ENCODE measurements at places on chromosomes 12 and 14.

GRCh38 chr12:93957870-93958269, 190.5 kb upstream of the PLXNC1 start:
- DNase-seq, result no peak

GRCh38 chr14:25537846-25538455, 488.0 kb upstream of the STXBP6 start:
- DNase-seq, result peak; percentile 66

DNA sequence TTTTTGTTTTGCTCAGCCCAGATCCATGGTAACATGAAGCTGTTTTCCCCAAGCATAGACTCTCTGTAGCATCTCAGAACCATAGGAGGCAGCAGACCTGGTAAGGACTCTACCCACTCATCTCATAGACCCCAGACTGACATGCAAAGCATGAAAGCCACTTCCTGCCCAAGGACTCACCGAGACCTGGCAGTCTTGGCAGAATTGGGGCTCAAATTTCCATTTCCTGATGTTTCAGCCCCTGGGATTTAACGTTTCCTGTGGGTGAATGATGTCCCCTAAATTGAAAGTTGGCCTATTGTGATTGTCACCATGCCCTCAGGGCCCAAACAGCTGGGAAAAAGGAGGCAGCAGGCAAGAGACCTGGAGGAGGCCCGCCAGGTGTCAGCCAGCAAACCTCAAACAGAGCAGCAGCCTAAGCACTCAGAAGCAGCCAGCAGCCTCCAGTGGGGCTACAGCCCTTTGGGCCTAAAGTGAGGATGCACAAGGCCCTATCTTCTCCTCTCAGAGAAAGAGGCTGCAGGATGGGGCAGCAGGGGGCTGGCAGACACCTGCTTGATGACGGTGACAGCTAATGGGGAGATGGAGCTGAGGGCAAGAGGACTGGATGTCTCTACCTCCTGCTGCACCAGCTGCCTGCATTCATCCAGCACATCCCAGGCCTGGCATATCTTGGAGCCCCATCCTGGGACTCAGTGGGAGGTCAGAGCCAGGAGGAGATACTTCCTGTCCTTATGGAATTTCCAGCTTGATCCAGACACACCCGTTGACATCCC, 8.5 kb downstream of the KRT85 start:
- no peak for DNase-seq

GRCh38 chr12:57215668-57216013, 953 bp upstream of the NXPH4 start:
- DNase-seq, result no peak

- DNase-seq, result no peak
Observed at GRCh38 chr14:95387826-95388445, 68.2 kb upstream of the CLMN start.

DNA sequence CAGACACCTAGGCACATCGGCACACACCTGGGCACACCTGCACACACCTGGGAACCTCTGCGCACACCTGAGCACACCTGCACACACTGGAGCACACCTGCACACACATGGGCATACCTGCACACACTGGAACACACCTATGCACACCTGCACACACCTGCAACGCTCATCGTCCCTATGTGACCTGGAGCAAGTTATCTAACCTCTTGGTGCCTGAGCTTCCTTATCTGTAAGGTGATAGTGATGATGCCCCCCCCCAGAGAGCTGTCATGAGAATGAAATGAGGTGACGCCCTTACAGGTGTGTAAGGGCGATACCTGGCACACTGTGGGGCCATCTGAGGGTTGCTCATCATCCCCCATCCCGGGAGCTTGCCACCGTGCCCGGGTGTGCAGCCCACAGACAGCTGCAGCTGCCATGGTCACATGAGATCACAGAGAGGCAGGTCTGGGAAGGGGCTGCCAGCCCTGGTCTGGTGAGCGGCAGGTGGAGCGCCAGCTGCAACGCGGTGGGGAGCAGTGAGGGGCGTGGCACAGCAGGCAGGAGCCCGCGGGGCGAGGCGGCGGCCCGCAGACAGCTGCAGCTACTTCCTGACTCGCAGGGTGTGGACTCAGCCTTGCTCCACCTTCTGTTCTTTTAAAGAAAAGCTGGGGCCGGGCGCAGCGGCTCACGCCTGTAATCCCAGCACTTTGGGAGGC, 59.9 kb upstream of the FBRSL1 start:
- peak; percentile 86 for DNase-seq

- peak; percentile 59 for DNase-seq
Observed at GRCh38 chr12:67025543-67026114, 243.5 kb upstream of the CAND1 start.

- no peak for DNase-seq
Observed at GRCh38 chr12:4933411-4933810, 23.7 kb downstream of the KCNA1 start.

GRCh38 chr12:1776170-1776921, 44.0 kb upstream of the LRTM2 start:
- DNase-seq, result peak; percentile 12

GRCh38 chr12:630656-631632, 32.3 kb downstream of the NINJ2 start:
- DNase-seq, result peak; percentile 22

DNA sequence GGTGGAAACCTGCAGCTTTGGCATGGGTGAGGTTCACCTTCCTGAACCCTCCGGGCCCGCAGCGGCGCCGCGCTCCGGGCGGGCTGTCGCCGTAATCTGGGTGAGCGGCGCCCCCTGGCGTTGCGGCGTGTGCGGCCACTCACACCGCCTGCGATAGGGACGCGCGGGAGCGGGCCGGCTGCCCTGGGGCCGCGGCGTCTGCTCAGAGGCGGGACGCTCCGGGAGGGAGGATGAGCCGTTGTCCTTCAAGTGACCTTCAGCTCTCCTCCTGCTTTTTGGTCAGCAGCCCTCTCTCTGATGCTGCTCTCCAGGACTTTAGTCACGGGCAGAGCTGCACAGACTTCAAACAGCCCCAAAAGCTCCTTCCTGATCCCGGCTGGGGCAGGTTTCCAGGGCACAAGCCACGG, 211.7 kb upstream of the FKBP4 start:
- DNase-seq, result peak; percentile 83

DNA sequence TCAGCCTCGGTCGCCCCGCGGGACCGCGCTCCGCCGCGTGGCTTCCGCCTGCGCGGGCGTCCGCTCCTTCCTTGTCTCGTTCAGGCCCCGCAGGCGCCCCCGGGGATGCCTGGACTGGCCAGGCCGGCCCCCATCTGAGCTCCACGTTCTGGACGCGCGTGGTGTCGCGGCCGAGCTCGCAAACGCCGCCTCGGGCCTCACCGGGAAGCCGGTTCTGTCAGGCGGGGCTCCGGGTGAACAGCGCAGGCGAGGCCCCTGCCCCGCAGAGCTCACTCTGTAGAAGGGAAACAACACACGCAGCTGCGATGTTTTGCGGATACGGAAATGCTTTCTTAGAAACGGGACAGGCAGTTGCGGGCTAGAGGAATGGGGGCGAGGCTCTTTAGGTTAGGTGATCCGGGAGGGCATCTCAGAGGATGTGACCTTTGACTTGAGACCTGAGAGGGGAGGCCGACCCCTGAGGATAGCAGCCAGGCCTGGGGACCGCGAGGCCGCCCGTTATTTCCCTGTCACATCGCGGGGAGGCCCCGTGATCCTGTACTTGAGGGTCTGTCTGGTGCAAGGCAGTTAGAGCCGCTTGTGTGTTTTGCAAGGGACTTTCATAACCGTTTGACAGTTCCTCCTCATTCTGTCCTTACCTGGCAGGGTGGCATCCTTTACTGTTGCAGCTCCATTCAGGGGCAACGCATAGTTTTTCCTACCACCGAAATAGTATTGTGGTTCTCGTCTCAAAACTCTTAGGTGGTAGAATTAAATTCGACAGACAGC, 584 bp downstream of the VRK1 start:
- DNase-seq, result peak; percentile 65

- DNase-seq, result no peak
Observed at GRCh38 chr12:29957835-29958234, 174.1 kb upstream of the TMTC1 start.

DNA sequence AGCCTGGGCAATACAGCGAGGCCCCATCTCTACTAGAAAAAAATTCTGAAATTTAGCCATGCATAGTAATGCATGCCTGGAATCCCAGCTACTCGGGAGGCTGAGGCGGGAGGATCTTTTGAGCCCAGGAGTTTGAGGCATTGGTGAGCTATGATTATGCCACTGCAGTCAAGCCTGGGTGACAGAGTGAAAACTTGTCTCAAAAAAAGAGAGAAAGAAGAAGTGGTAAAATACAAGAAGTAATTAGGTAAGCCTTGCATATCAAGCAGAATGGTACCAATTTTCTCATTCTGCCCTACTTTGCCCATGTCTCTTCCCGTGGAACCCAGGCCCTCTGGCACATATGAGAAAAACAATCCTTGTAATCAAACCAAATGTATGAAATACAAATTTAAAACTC, 70.7 kb downstream of the SUSD6 start:
- no peak for DNase-seq

GRCh38 chr14:67557118-67557517, 24.0 kb downstream of the PLEKHH1 start:
- no peak for DNase-seq

- DNase-seq, result no peak
Observed at GRCh38 chr12:101592921-101593320, 1.9 kb upstream of the MYBPC1 start.

DNA sequence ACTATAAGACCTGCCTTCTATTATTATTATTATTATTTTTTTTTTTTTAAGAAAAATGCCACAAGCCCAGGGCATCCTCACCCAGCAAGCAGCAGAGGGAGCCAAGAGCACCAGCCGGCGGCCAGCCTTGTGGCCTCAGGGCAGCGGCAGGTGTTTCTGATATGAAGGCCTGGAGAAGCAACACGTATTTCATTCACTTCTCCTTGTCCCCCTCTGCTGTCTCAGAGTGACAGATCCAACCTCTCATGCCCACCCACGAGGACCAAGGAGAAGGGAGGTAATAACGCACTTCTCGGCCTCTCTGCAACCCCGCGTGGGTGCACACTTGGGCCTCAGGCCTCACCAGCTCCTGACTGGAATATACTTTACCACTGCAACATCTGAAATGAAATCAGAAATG, 25.4 kb downstream of the CDC42BPB start:
- DNase-seq, result peak; percentile 33

DNA sequence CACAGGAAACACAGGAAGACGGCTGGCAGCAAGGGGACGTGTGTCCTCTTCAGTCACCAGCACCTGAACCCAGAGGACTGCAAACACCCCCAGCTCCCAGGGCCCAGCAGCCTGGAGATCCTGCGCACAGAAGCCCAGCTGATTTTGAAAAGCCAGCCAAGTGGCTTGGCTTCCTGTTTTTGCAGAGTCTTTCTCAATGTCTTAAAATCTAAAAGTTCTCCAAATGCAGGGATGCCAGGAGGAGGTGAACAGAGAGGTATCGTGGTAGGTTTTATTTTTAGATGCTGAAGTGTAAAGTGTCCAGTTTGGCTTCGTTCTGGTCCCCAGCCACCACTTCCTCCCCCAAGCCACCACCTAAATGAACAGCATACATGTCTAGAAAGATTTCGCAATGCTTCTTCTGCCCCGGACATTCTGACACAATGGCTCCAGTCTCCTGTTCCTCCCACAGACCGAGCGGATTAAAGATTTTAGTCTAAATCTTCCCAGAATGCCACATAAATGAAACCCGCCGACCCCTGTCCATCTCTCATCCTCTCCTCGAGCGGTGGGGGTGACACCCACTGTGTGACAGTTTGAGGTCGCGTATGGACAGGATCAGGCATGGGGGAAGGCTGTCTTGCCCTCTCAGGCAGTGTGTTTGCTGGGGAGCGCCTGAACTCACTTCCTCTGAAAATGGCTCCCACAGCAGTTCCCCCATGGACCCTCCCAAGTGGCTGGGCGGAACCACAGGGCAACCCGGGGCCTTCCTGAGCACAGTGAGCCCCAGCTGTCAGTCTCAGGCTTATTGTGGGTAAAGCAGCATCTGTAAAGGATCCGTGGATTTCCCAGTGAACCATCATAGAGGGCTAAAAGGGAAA, 41.6 kb downstream of the ITPK1 start:
- no peak for DNase-seq

GRCh38 chr12:52865090-52865944, 16.5 kb upstream of the KRT78 start:
- DNase-seq, result peak; percentile 87

DNA sequence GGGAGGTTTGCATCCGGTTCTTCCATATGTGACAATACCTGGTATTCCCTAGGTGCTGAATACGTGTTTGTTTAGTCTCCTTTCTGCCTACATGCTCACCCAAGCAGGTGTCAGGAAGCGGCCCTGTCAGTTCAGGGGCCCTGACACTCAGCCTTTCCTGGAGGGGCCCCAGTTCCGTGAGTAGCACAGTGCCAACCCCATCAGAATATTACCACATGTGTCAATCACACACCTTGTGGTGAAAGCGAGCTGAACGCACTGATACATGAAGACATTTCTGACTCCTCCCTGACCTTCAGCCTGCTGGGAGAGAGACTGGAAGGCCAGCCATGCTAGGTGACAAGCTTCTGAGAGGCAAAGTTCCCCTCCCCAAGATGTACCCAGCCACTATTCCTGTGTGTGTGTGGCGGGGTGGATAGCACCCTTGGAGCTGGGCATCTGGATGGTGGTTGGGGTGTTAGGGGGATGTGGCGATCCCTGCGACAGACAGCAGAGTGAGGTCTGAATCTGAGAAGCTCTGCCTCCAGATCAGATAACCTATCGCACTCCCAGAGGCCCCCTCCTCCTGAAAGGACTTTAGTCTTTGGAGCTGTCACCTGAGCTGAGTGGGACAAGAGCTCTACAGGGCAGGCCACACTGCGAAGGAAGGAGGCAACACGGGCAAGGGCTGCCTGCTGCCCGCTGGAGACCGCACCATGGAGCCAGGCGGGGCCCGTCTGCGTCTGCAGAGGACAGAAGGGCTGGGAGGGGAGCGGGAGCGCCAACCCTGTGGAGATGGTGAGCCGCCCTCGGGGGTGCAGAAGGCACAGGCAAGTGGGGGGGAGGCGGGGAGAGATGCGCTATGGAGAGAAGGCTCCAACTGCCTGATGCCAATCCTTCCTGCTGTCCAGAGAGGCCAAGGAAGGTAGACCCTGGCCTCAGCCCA, at the start of gene SOAT2:
SOAT2 (plus strand) TSS at position 604 of the 925 bp plus-strand sequence; CDS start at position 696, 92 bp downstream.
- DNase-seq, result no peak

- no peak for DNase-seq
Observed at GRCh38 chr12:84594157-84594556, 318.4 kb downstream of the SLC6A15 start.

- DNase-seq, result peak; percentile 82
Observed at GRCh38 chr12:121352682-121353018, 439 bp upstream of the ANAPC5 start.
